ENCODE measurements at places on chromosomes 12 and 14. TPM values are rescaled to one million over a fixed set of nuclear protein-coding genes. Genes with fewer than 3 reads are reported as not detected.

Gene CLEC9A
- total RNA-seq = not detected

DNA sequence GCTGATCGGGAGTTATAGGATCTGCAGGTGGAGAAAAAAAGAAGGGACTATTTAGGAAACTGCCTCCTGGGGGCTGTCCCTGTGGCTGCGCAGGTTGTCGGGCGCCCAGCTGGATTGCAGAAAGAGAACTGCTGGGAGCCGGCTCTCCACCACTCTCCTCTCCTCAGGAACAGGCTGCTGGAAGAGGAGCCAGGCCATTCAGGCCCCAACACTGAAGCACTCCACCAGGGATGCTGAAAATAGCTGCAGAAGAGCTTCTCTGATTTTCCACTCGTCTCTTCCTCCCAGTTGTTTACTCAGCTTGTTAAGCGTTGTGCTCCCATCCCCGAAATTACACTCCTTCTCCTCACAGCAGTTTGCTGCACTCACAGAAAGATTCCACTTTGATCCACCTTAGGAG is 347.3 kb downstream of the GLT1D1 start:
- no peak for DNase-seq

Gene ETNK1
- total RNA-seq = 25.8 TPM

DNA sequence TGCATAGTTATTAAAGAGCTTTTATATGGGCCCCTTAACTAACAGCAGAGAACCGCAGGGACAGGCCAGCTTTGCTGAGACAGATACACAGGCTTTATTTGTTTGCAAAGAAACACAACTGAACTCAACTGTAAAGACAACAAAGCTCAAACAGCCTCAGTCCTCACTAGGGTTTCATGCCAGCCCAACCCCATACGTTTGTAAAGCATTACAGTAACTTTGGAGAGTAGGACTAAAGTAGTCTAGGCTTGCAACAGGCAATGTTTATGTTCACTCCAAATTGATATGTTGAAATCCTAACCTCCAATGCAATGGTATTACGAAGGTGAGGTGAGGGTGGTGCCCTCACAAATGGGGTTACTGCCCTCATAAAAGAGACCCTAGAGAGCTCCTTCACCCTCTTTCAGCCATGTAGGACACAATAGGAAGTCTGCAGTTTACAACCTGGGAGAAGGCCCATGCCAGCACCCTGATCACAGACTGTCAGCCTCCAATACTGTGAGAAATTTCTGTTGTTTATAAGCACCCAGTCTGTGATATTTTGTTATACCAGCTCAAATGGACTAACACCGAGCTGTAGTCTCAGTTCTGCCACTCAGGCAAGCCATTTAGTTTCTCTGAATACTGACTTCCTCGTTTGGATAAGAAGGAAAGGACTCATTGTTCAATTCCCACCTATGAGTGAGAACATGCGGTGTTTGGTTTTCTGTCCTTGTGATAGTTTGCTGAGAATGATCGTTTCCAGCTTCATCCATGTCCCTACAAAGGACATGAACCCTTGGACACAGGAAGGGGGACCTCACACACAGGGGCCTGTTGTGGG is 35.2 kb downstream of the PPM1H start:
- no peak for DNase-seq

DNA sequence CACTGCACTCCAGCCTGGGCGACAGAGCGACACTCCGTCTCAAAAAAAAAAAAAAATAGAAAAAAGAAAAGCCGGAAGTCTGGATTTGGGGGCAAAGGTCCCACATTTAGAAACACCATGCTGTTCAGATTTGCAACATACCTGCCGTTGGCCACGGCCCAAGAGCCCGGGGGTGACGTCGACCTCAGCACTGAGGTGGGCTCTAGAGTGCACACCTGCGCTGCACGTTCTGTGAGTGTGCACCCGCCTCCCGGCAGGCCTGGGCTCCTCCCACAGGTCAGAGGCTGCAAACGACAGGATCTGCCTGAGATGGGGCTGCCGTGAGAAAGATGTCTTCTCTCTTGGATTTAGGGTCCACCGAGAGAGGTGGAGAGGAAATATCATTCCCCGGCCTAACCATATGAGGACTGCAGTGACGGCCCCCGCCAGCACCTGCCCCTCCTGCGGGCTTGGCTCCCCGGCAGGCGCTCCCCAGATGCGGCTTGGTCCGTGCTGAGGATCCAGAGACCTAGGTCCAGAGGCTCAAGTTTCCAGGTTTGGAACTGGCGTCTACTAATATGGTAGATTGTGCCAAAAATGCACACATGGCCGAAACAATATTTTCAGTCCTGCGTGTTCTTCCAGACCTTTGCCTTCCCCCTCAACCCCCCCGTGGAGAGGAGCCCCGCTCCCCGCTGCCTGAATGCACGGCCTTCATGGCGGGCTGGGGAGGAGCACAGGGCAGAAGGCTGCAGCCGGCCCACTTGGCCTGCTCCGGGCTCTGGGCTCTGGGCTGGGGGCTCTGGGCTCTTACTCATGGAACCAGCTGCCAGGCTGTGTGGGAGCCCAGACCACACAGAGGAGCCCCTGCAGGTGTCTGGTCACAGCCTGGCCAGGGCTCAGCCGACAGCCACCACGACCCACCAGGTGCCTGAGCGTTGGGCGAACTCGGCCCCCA is 58.8 kb upstream of the FBRSL1 start:
- no peak for DNase-seq

DNA sequence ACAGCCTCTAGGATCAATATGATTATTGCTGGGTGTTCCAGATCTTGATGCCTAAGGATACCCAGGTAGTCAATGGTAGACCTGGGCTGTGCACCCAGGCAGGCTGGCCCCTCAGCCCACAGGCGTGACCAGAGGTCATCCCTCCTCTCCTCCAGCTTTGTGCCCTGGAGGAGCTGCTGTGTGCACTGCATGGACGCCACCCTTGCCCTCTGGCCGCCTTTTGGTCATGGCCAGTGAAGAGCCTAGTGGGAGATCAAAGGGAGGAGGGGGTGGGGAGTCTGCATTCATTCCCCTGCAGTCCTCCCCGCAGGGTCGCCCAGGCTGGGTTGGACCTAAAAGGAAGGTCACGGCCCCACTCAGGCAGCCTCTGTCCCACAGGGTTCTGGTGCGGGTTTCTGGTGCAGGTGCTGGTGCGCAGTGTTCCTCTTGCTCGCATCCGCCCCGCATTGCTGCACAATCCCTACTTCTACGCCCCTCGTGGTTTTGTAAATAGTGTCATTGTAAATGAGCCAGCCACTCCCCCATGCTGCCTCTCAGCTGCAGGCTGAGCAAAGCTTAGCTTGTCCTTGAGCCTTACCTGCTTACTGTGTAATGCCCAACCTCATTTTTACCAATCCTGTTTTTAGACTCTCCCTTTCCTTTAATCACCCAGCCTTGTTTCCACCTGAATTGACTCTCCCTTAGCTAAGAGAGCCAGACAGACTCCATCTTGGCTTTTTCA is 55.3 kb downstream of the PSMA6 start:
- no peak for DNase-seq

DNA sequence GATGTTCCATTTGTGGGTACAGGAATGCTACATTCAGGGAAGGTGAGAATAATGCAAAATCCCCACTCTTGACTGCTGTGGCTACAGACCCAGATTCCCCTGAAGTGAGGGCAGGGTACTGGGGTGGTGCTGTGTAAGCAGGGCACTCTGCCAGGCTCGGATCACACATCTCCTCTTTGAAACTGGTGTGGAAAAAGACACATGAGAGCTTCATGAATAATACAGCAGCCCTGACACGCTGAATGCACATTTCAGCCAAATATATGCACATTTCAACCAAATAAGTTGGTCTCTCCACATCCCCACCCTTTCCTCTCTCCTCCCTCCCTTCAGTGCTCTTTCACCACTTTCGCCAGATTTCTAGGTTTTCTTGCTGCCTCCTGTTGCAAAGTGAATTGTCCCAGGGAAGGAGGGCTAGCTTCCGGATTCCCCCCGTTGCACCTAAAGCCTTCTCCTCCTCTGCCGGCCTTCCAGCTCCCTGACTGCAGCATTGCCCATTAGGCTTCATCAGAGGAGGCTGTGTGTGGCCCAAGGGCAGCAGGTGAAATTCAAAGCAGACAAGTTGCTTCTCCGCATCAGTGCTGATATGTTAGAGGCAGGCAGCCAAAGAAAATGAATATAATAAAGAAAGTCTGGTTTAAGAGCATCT is 118.2 kb upstream of the TMCC3 start:
- no peak for DNase-seq

DNA sequence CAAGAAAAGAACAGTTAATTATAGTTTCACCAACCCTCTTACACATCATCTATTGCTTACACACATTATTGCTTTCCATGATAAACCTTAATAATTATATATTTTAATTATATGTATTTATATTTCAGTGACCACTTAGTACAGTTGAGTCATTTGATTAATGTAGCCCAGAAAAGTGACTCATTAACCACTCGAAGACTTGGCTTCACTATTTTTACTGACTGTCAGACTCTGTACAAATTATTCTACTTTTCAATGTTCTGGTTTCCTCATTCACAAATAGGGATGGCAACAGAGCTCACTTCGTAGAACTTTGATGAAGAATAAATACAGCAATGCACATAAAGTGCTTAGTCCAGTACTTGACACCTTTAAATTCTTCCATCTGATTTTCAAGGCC is 98.3 kb downstream of the CFAP54 start:
- DNase-seq = peak; percentile 59

- DNase-seq = no peak
These were observed 113.6 kb downstream of the CHST11 start for GRCh38 chr12:104570174-104570907.

DNA sequence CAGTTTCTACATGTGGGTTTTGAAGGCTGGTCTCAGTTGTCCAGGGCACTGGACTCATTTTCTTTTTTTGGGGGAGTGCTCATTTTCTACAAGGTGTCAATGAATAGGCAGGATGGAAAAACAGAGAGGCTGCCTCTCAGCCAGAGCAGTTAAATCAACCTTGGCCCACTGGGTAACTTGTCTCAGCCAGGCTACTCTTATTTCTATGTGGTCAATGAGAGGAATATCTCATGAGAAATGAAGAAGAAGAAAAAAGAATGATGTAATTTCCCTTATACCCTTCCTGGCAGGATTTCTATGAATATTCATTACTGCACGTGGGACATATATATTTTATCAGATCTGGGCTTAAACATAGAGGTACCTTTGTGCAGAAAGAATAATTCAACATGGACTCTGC is 155.2 kb upstream of the E2F7 start:
- DNase-seq = no peak

All from LHCN-M2 (cell line).